ENCODE measurements at places on chromosomes 4 and X.

DNA sequence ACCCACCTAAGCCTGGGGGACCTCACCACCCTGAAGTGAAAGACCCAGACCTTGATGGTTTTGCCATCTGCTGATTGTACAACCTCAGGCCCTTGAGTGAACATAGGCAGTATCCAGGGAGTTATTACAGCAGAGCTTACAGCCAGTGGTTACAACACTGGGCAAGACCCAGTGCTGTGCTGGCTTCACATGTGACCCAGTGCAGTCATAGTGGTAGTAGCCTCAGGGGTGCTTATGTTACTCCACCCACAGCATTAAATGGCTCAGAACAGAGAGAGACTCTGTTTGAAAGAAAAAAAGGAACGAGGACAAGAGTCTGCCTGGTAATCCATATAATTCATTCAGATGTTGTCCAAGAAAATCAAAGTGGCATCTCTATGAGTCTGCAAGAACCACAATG lies 45.2 kb upstream of the DACH2 start:
- DNase-seq, result no peak

DNA sequence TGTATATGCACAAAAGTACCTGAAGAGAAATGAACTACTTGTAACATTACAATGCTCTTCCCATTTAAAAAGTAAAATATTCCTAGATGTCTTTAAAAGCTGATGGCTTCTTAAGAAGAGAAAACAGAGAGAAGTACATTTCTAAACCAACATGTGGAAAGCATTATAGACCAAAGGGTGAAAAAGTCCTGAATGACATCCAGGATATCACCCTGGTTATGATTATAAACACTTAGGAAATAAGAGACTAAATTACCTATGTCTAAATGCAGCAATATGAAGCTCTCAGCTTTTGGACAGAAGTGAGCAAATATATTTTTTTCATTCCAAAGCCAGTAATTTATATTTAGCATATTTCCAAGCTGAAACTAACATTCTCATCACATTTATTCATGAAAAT lies 21.7 kb upstream of the EGFL6 start:
- DNase-seq, result no peak

GRCh38 chrX:120251471-120252011 lies 929 bp downstream of the ZBTB33 start:
- no peak for DNase-seq

DNA sequence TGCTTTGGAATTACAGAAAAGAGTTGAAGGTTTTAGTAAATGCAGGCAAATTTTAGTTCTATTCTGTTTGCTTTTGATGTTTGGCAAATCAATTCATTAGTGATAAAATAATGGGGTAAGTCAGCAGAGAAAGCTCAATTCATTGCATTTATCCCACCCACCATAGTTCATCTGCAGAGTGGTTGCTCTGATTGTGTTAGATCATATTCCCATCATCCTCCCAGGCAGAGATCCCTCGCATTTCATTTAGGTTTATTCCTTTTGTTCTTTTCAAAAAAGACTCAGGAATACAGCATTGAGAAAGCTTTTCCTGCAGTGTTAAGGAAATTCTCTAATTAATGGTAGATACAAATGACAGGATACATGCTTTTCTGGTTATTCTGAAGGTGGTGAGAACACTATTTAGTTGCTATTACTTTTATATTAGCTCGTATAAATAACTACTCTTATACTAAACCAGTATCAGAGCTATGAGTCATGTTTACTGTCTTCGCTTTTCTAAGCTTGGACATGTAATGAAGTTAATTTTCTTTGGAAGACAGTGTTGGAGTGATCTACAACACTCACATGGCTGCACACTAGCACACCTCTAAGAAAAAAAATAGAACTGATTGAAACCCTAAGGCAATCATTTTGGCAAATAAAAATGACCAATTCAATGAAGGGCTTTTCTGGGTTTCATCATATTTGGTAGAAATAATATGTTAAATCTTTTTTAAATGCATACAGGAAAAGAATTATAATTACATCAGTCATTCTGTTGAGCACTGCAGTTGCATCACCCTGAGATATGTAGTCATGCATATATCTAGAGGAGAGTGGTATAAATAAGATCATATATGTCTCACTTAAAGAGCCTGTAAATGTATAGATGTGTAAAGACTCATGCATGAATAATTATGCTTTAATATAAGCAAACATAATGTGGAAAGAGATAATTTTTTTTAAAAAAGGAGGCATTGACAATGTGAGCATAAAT lies 351.6 kb downstream of the PCDH7 start:
- no peak for DNase-seq

DNA sequence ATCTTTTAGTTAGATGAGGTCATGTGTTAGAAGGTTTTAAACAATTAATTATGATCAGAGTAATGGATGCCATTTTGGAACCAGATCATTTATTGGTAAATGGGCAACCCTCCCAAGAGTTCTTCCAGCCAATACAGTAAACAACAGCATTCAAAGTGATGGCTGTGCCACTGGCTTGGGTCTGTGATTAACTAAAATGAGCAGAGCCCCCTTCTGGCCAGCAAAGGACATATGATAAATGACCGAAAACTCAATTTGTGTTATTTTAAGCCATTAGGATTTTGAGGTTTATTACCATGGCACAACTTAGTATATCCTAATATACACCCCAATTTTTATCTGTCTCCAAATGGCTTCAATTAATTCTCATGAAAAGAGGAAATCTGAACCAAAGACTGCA lies 90.8 kb upstream of the NPFFR2 start:
- DNase-seq, result no peak

- DNase-seq, result no peak
These were observed 16.9 kb upstream of the ANOS1 start for GRCh38 chrX:8748855-8749254.

DNA sequence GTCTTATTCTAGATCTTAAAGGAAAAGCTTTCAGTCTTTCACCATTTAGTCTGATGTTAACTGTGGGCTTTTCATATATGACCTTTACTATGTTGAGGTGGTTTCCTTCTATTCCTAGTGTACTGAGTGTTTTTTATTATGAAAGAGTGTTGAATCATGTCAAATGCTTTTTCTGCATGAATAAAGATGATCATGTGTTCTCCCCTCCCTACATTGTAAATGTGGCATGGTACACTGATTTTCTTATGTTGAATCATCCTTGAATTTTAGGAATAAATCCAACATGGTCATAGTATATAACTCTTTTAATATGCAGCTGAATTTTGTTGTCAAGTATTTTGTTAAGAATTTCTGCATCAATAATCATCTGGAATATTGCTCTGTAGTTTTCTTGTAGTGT lies 4.3 kb downstream of the CLGN start:
- no peak for DNase-seq

DNA sequence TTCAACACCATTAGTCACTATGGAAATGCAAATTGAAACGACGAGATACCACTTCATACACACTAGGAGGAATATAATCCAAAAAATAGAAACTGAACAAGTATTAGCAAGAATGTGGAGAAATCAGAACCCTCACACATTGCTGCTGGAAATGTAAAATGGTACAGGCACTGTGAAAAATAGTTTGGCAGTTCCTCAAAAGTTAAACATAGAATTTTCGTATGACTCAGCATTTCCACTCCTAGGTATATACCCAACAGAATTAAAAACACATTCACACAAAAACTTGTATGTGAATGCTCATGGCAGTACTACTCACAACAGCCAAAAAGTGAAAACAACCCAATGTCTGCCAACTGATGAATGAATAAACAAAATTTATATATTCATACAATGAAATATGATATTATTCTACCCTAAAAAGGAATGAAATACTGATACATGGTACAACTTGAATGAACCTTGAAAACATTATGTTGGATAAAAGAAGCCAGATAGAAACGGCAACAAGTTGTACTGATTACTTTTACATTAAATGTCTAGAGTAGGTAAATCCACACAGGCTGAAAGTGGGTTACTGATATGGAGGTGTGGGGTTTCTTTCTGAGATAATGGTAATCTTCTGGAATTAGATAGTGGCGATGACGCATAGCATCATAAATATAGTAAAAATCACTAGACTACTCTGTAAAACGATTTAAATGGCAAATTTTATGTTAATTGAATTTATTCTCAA lies 22.3 kb downstream of the TEC start:
- DNase-seq, result no peak

DNA sequence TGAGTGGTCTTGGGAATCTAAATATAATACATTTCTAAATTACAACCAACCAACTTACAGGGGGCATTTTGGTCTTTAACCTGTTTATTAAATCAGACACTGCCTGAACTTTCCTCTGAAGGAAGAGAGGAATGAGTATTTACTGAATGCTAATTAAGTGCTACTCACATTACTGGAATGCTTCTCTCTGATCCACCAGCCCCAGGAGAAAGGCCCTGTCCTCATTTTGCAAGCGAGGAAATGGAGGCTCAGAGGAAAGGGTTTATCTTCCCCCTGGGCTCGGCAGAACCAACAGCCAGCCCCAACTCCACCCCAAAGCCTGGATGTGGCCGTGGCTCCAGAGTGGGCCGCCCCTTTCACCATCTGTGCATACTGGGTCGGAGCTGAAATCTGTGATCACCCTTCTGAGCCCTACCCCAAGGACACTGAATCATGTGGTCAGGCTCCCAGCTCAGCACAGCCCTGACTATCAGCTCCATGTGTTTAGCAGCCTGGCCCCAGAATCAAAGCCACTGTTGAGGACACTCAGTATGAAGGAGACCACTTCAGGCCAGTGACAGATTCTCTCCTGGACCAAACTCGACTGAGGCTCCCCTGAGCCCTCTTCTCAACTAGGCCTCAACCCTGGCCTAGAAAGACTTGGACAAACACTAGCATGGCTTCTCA lies 56.7 kb upstream of the ENPP6 start:
- no peak for DNase-seq

DNA sequence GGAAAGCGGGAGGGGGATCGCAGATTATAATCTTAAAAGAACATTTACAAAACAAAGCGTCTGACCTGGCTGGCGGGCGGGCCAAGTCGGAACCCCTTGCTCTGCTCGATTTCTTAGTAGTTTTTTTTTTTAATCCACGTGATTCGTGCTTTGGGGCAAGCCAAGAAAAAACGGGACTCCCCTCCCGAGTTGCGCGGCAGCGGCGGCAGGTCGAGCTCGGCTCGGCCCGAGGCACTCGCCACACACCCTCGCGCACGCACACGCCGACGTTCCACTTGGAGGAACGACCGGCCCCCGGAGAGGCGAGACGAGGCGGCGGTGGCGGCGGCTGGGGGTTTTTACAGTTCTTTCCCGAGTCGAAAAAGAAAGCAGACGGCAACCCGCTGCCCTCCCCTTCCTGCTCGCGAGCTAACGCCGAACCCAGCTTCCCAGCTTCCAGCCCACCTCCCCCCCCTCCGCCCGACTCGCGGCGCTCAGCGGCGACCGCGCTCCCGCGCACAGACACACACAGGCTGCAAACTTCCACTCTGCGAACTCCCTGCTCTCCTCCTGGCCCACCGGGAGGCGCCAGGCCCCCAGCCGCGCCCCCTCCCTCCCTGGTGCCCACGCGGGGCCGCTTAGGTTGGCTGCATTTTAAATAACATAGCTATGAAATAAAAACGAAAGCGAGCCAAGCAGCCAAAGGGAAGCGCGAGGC lies 1.2 kb downstream of the BCOR start:
- DNase-seq, result no peak

DNA sequence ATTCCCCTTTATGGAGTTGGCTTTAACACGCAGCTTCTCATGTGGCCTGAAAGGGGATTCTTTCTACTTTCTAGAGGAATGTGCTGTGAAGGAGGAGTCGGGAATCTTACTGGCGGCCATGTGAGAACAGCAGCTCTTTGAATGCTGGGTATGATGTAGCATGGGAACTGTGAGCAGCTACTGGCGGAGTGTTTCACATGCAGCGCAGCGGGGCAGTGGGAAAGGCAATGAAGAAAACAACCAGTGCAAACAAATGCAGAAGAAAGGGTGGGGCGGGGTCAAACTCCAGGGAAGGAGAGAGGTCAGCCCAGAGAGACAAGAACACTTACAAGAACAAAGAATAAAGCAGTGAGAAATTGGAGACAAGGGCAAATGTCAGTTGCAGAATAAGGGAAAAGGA lies 363.8 kb upstream of the FTHL17 start:
- no peak for DNase-seq
